Glomerular endothelial cell (primary cell): ENCODE measurements at places on chromosomes 4 and X. TPM values are rescaled to one million over a fixed set of nuclear protein-coding genes. Genes with fewer than 3 reads are reported as not detected.

GRCh38 chr4:3868211-3869173 lies 102.3 kb downstream of the ADRA2C start:
- DNase-seq: no peak

- no peak for DNase-seq
Measured at GRCh38 chr4:7199129-7199725, 6.9 kb downstream of the SORCS2 start.

DNA sequence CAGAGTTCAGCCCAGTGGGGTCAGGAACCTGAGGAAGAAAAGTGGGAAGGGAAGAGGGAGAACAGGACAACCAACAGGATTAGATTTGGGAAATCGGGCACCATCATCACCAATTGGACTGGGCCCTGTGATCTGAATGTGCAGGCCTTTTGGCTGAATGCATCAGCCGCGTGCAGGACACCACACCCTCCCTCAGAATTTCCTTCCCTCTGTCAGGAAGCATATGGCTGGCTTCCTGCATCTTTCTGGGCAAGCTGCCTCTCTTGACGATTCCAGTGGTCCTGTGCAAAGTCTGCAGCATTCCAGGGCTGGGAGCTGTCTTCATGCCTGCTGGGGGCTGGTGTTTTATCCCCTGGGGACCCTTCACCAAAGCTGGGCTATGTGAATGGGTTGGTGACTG lies 16.4 kb downstream of the MAGEA4 start:
- no peak for DNase-seq

- no peak for DNase-seq
Measured at GRCh38 chrX:39065051-39065871, 264.0 kb downstream of the MID1IP1 start.

SOX3 gene
- total RNA-seq: not detected in 2 replicates

DNA sequence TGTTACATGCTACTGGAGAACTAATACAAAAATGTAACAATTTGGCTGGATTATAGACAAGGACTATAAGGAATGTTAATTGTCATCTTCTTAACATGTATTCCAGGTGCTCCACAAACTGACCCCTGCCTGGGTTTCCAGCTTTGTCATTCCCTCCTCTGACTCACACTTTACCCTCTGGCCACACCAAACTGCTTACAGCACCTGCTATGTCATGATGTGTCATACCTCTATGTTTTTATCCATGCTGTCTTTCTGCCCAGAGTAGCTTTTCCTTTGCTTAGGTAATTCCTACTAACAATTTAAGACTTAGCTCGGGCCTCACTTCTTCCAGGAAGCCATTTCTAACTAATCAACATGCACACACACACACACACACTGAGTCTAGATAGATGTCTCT lies 14.0 kb upstream of the SHROOM4 start:
- no peak for DNase-seq

DNA sequence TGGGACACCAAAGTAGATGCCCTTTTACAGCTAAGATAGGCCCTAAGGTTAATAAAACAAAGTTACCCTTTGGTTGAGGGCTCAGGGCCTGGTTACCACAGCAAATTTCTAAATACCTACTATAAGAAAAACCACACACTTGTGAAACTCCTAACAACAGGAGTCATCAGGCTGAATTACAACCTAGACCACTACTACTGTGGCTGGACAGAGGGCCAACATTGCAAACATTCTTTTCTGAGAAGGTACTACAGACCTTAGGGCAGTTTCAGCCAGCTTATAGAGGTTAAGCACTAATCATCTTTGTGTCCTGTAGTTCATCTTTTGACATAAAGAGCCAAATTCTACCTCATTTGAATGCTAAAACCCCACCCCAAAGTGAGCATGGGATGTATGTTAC lies 504.0 kb downstream of the RAPGEF2 start:
- no peak for DNase-seq

GRCh38 chr4:164177153-164177552 lies 576.8 kb upstream of the SMIM31 start:
- DNase-seq: no peak

DNA sequence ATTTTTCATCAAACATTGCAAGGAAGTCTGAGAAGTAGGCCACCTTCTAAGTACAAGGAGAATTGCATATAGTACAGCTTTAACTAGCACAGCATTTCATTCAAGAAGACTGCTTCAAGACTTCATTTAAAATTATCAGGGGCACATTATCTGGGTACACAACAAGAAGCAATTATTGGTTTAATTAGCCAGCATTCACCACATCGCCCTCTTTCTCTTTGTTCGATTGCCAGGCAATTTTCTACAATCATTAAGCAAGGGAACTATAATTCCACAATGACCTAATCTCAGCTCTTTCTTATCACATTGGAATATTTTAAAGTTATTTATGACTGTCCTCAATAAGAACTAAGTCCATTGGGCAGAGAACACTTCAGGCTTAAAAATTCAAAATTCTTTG lies 1347.1 kb upstream of the PABPC4L start:
- DNase-seq: no peak

DNA sequence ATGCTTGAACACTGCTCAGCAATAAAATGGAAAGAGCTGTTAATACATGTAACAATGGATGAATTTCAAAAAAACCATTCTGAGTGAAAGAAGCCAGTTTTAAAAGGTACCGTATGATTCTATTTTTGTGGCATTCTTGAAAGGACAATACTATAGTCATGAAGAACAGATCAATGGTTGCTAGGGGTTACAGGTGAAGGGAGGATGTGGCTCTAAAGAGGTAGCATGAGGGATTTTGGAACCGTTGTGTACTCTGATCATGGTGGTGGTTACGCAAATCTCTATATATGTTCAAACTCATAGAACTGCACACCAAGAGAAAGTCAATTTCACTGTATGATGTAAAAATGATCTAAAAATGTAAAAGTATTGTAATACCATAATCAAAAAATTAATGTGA lies 40.0 kb upstream of the CTAG2 start:
- DNase-seq: no peak

DNA sequence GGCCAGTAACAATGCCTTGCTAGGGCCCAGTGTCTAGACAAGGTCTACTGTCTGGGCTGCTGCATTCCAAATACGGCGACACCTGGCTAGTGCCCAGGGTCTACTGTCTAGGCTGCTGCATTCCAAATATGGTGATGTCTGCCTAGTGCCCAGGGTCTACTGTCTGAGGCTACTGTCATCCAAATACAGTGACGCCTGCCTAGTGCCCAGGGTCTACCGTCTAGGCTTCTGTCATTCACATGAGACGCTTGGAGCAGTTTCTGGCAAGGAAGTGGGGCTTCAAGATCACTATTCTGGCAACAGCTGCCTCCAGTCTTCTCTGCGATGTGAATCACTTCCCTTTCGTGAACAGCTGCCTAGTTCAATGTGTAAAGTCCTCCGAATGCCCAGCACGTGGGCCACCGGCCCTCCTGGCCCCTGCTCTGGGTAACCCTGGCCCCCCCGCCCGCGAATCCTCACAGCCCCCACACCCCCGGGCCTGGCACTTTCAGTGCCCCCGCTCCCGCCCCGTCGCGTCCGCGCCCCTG lies 12.7 kb downstream of the ACOX3 start:
- no peak for DNase-seq

DNA sequence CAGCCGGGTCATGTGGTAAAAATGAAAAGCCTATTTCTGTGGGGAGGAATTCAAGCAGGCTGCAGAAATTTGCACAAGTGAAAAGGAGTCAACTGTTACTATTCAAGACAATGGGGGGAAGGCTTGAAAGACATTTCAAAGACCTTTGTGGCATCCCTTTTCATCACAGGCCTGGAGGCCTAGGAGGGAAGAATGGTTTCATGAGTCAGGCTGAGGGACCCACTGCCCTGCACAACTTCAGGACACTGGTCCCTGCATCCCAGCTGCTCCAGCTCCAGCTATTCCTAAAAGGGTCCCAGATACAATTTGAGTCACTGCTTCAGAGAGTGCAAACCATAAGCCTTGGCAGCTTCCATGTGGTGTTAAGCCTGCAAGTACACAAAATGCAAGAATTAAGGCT lies 85.3 kb upstream of the POU3F4 start:
- DNase-seq: no peak

OPHN1 gene
- 2.9 and 6.1 TPM in 2 replicates for total RNA-seq

ARR3 gene
- total RNA-seq: not detected in 2 replicates

IRS4 gene
- not detected in 2 replicates for total RNA-seq

DNA sequence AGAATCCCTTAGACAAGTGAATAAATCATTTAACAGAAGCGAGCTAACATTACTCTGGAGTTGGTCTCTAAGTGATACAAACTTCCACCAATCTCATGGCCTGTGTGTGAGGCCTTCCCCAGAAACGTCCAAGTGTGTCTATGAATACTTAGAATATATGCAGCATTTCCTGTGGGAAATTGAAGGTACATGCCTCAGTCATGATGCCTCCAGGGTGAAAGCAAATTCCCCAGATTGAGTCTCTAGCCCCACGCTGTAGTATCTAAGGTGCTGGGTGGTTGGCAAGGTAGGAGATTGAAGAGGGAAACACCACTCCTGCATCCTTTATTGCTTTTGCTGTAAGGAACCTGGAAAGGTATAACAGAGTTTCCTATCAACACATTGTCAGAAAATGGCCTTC lies 113.8 kb downstream of the IL13RA2 start:
- DNase-seq: no peak

DNA sequence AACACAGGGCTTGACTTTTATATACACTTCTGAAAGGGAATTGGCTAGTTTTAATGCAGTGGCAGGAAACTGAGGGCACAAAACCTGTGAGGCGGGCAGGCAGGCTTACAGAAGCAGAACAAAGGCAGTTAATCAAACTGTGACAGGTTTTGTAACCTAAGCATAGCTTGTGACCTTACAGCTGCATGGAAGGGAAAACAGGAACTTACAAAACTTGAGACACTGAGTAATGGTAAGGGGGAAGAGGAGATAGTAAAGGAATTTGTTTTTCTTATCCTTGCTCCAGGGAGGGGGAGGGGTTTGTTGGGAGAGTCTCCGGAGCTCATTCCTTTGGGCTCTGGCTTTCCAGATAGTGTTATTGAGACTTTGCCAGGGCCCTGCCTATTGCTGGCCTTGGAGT lies 55.6 kb downstream of the SLITRK4 start:
- DNase-seq: no peak

GRCh38 chrX:110268886-110269285 lies 49.0 kb downstream of the AMMECR1 start:
- no peak for DNase-seq

DNA sequence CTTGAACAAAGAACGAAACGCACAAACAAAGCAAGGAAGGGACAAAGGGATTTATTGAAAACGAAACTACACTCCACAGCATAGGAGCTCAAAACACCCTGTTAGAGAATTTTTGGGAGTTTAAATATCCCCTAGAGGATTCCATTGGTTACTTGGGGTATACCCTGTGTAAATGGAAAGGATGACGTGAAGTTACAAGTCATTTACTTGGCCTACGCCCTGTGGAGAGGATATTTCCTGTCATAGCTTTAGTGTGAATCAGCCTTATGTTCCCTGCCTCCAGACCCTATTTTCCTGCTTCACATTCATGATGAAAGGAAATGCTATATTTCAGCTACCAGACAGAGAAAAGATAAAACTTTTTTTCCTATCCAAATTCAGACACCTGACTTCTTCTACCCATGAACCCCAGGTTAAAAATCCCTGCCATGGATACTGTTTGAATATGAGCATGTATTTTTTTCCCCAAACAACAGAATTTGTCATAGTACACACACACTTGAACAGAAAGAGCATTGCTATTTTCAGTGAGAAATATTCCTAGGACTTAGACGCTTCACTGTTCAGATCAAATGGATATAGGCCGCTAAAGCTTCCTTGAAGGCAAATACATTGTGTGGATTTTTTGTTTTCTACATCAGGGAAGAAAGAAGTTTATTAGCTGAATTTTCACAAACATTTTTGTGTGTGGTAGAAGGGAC lies 20.4 kb downstream of the PIN4 start:
- no peak for DNase-seq

DNA sequence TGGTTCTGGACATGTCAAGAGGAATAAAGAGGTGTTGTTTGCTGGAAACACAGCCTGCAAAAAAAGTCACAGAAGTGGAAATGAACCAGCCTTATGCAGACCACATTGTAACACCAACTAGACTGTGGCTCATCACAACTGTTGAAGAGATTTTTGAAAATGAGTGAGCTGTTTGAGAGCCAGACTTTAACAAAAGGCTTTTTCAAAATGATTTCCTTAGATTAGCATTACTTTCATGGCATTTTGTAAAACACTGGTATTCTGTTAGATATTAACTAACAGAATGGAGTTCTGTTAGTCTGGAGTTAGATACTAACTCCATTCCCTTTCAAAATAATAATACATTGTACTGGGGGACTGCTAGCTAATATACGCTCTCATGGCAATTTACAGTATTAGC lies 60.6 kb upstream of the GABRA2 start:
- no peak for DNase-seq

DNA sequence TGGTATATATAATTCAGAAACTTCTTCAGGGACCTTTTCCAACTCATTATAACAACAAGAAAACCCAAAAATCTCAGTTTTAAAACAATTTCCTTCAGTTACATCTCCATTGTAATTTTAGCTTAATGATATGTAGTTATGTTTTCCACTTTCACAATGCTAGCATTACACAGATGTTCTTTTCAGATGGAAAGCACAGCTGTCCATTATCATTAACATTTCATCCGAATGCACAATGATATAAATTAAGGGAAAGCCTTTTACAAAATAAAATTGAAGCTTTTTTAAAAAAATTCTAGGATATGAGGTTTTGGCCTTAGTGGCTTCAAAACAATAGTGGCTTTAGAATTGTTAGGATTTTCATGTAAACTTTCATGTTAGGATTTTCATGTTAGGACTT lies 389.2 kb downstream of the ADAM29 start:
- no peak for DNase-seq

FGFBP2 gene
- not detected in 2 replicates for total RNA-seq

DNA sequence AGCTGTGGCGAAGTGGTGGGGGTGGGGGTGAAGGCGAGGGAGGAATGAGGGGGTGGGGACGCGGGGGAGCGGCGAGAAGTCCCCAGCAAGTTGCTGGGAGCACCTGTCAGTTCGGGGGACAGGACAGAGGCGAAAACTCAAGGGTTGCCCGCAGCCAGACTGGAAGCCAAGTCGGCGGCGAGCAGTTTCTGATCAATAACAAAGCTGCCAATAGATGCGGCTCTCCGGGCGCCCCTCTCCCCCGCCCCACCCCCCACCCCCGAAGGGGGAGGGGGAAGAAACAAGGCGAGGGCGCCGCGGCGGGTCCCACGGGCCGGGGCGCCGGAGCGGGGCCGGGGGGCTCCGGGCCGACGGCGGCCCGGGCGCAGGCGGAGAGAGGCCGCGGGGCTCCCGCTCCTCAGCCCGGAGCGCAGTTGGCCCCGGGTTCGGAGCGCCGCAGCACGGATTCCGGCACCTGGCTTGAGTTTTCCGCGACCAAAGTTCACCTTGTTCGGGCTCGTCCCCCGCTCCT lies 379 bp downstream of the PDGFC start:
- no peak for DNase-seq

SSR4 gene
- total RNA-seq: 212 and 286 TPM in 2 replicates

- peak; percentile 79 for DNase-seq
Measured at GRCh38 chr4:38237139-38237538, 276.9 kb downstream of the PTTG2 start.

DNA sequence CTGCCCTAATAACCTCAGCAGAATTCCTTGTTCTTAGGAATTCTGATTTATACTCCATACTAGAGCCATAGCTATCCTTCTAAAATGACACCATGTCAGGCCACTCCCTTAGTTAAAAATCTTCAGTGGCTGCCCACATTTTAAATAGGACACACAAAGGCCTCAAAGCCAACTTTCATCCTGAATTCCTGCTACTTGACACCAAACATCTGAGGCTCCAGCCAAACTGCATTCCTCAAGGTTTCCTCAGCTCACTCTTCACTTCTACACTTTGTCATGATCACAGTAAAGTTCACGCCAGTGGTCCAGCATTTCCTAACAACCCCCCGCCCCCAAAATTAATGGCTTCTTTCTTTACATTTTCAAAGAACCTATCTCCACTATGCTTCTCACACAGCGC lies 124.3 kb downstream of the ADGRA3 start:
- DNase-seq: no peak
